ENCODE measurements at places on chromosomes 1 and 21.

GRCh38 chr1:205813755-205814058 is 709 bp upstream of the SLC41A1 start:
- no peak for DNase-seq

DNA sequence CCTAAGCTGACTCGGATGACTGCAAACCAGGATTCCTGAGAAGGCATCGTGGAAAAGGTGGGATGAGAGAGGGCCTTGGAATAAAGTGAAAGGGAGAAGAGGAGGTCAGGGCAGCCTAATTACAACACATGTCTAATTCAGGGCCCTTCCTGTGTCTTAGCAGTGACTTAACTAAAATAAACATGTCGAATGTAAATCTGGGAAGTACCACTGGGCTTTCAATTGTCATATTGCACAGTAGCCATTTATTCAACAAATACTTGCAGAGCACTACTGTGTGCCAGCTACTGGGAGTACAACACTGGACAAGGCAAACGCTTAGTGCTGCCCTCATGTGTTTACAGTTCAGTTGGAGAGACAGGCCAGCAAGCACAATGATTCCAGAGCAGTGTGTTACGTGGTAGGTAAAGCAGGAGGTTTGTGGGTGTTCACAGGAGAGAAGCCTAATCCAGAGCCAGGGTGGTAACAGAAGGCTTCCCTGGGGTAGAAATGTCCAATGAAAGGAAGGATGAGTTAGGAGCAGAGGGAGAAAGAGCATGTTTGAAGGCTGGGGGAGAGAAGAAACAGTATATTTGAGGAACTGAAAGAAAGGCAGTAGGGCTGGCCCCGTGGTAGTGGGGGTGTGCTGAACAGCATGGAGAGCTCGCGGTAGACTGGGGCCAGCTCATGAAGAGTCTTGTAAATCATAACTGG is 38.0 kb upstream of the RASAL2 start:
- DNase-seq = no peak

- peak; percentile 20 for DNase-seq
These were observed 1.8 kb downstream of the RNF220 start for GRCh38 chr1:44406737-44407429.

GRCh38 chr1:226349801-226350518 is 41.0 kb upstream of the LIN9 start:
- no peak for DNase-seq

- no peak for DNase-seq
These were observed 8.9 kb downstream of the SIM2 start for GRCh38 chr21:36707763-36708285.

GRCh38 chr1:202551683-202552082 is 158.6 kb downstream of the SYT2 start:
- DNase-seq = no peak

DNA sequence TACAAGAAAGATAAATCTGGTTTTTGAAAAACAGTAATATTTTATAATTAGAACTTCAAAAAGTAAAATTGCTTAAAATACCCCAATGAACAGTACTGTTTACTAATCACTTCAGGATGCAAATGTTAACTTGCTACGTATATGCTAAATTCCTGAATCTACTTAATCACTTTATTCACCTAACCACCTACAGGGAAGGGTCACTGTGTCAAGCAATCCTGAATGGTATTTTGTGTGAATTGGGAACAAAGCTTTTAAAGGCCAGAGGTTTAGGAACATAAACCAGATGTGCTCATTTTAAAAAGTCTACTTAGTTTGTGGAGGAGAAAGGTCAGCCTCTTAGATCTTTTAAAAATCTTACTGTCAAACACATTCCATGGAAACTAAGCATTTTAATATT is 1143.0 kb upstream of the ADGRL2 start:
- DNase-seq = no peak

DNA sequence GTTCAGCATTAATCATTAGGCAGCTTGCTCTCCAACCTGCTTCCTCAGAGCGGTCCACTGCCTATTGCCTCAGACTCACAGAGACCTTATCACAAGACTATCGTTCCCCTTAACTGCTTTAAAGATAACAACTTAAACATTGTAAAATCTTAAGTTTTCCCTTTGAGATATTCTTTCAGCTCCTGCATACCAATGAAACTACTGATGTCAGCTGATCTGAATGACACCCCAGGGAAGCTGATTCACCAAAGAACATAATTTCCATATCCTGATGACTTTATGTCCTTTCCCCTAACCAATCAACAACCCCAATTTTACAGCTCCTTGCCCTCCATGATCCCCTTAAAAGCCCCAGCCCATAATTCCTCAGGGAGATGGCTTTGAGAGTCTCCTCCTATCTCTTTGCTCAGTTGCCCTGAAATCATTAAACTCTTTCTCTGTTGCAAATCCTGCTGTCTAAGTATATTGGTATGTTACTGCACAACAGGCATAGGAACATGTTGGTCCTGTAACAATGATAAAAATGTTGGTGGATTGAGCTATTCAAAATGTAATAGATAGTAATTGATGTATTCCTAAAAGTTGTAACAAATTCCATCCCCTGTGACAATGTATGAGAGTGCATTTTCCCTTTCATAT is 621.4 kb upstream of the RGS18 start:
- no peak for DNase-seq
